GM23338 (cell line): ENCODE measurements at places on chromosomes 7 and 10.

- DNase-seq = no peak
These were observed 101.4 kb downstream of the ITGB8 start for GRCh38 chr7:20432071-20432470.

GRCh38 chr10:72470666-72471065, 115.9 kb upstream of the DNAJB12 start:
- DNase-seq = no peak

DNA sequence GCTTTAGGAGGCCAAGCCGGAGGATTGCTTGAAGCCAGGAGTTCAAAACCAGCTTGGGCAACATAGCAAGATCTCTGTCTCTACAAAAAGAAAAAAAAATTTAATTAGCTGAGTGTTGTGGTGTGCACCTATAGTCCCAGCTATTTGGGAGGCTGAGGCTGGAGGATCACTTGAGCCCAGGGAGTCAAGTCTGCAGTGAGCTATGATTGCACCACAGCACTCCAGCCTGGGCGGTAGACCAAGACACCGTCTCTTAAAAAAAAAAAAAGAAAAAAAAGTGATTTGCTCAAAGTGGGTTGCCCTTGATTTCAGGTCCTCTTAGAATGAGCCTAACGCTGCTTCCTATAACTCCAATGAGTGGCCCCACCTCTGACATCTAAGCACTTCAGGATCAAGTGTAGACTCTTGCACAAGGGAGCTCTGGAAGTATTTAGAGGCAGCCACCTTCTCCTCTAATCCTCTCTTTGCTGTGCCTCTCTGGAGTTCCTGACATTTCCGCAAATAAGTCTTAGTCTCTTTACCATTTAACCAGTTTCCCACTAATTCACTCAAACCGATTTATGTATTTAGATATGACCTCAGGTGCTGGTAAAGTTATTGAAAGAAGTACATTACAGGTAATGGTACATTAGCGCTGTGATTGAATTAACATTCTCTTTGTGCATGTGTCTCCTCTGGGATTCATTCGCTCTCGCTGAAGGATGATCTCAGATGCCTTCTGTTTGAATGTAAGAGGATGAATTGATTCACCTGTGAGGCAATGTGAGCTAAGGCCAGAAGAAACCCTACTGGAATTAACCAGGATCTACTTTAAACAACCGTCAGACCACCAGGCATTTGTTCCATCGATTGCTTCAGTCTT, 60.8 kb upstream of the CELF2 start:
- no peak for DNase-seq

DNA sequence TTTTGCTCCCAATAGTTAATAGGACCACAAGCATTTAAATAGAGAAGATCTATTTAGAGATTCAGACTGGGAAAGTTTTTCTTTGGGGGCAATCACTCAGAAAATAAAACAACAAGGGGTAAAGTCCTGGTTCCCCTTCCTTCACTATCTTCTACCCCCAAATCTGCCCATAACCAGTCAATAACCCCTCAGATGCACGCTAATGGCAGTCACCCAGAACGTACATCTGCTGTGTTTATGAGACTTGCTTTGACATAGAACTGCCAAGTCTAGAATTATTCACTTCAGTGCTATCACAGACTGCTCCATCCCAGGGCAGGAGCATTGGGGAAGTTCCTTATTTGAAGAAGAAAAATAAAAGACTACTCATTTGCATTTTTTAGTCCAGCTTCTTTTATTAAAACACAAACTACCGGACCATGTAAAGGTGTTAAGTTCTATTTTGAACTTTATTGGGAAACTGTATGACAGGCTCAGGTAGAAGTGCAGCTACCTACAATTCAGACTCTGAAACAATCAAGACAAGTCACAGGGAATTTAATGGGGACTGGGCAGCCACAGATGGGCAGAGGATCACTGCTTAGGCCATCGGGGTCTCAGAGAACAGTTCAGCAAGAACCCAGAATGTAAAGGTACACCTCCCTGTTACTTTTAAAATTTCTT, 38.4 kb downstream of the ANK3 start:
- no peak for DNase-seq

DNA sequence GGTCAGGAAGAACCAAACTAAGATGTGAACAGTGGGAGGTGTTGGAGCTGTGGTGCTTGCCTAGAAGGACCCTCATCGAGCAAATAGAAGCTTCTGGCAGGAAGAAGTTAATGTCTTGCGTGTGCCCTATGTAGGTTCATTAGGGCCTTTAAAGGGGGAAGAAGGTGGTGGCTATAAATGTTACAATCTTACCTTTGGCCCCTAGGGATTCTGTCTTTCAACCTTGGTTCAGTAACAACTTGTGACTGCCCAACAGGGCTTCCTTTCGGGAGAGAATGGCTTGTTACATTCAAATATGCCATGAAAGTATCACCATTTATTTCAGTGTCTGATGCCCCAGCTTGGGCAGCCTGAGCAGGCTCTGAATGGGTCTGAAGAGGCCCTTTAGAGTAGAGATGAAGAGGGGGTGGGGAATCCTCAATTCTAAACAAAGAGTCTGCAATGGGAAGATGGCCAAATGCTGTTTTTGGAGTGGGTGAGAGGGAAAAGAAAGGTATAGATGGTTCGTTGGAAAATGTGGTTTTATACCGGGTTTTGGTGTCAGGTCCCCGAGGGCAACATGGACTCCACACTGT, 108.0 kb downstream of the TCF7L2 start:
- DNase-seq = peak; percentile 35

DNA sequence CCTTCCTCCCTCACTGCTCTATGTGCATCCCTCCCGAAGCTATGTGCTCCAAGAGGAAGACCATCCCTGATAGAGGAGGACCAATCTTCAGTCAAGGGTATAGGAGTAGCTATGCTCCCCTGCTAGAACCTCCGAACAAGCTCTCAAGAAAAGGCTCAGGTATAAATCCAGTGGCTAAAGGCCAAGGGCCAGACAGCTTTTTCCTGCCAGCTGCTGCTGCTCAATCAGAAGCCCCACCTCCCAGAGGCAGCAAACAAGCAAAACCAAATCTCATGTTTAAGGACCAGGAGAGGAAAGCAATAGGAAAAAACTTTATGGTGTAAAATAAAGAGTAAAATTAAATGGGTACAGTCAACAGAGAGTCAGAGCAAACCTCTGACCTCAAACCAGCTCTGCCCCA, 187.2 kb downstream of the FGFR2 start:
- DNase-seq = no peak
